DMS53 (cell line): ENCODE measurements at places on chromosomes 5 and 9.

DNA sequence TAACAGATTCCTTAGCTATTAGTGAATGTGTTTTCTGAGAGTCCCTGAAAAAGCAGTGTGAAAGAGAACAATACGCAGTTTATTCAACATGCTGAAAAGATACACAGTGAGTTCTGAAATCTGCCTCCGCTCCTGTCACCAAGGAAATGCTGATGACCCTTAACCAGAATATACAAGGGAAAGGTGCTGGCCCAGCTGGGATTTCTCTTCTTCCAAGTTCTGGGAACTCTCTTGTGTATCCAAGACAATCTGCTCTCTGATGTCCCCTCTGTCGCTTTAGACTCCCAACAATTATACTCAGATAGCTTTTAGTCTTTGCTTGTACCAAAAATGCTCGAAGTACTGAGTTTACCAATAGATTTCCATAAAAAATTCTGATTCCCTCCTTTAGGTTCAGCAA, 214.9 kb downstream of the TMEM167A start:
- DNase-seq = no peak

- DNase-seq = peak; percentile 21
Observed at GRCh38 chr5:148333262-148333849, 2.0 kb upstream of the SPINK9 start.

- DNase-seq = no peak
Observed at GRCh38 chr9:78714576-78714975, 417.7 kb downstream of the PSAT1 start.

DNA sequence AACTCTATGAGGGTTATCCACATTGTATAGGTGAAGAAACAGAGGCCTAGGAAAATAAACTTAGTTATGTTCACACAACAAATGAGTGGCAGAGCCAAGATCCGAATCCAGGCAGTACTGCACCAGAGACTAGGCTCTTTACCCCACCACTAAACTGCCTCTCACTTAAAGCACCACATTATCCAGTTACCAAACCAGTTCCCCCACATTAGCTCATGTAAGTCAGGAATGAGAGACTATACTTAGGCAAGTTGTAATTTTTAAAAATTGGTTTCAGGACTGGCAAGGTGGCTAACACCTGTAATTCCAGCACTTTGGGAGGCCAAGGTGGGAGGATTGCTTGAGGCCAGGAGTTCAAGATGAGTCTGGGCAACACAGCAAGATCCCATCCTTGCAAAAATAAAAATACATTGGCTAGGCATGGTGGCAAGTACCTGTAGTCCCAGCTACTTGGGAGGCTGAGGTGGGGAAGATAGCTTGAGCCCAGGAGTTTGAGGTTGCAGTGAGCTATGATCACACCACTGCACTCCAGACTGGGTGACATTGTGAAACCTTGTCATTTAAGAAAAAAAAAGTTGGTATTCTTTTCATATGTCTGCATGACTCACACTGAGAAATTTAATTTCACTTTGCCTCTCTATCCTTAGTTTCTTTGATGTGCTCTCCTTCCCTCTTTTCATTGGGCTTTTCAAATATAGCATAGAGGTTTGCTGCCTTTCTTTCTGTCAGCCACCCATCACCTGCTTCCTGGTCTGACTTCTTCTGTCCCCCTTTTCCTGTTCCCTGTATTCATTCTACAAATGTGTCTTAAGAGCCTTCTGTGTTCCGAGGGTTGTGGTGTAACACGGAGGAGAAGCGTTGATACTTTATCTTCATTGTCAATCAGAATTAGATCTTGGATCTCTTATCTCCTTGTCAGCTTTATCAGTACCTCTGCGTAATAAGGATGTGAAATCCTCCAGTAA, 64.7 kb downstream of the ERMP1 start:
- DNase-seq = peak; percentile 4

DNA sequence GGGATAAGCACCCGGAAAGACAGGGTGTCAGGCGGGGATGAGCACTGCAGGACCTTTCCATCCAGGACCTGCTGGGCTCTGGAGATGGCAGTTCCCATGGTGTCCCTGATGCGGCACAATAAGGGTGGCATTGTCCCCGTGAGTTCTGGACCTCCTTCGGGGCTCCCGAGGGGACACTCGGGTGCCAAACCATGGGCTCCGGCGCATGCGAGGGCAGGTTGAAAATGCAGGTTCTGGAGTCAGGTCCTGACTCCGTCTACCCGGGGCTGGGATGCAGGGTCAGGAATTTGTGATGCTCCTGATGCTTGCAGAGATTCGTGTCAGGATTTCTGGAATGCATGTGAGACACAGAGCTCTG, 682 bp downstream of the FCN2 start:
- DNase-seq = no peak

DNA sequence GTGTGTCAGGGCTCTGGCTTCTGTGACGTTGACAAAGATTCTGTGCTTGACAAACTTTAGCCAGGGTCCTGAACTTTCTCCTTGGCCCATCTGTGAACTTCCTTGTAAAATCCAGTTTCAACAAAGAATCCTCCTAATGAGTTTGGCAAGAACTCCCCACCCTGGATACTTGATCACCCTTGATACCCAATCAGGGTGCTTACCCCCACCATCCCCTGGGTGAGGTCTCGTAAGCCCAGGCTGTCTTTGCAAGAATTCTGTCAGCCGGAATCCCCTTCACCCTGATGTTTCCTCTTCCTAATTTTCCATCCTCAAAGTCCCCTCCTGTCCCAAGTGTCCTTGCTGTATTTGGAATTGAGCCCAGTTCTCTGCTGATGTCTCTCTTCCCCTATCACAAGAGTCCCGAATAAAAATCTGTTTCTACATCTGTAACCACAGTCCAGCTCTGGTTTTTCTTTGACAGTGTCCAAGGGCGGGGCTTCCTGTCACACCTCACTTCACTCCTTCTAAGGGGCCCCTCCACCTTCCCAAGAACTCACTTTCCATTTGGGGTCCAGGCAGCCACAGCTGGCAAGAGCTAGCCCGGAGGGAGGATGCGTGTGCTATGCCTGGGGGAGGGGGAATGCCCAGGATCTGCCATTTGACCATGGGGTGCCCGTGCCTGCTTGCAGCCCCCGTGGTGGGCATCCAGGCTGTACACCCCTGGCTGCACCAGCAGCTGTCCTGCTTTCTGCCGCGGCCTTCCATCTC, 2.7 kb upstream of the CARD19 start:
- no peak for DNase-seq

- no peak for DNase-seq
Observed at GRCh38 chr9:68751556-68751955, 46.5 kb downstream of the PIP5K1B start.

DNA sequence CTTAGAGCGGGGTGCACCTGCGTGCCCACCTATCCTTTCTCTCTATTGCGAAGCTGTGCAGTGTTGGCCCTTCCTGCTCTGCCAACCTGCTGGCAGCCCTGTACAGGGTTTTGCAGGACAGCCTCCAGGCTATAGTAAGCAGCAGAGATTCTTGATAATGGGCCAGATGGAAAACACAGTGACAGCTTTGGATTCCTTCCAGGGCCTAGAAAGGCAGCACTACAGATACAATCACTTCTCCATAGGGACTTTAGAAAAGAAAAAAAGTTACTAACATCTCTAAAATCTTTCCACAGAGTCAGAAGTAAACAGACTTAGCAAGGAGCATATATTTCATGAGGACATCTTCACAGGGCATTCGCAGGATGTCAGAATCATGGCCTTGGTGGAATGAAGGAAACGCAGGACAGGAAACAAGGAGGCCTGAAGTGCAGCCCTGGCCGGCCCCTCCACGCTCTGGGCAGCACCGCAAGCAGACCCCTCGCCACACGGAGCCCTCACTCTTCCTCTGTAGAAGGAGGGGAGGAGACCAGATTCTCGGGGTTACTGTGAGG, 172.1 kb upstream of the GAS1 start:
- DNase-seq = no peak

- peak; percentile 34 for DNase-seq
Observed at GRCh38 chr5:94784536-94785505, 166.4 kb downstream of the SLF1 start.

GRCh38 chr9:128369024-128369706, 2.0 kb upstream of the URM1 start:
- no peak for DNase-seq

GRCh38 chr5:136703706-136704105, 338.4 kb upstream of the TRPC7 start:
- DNase-seq = no peak

DNA sequence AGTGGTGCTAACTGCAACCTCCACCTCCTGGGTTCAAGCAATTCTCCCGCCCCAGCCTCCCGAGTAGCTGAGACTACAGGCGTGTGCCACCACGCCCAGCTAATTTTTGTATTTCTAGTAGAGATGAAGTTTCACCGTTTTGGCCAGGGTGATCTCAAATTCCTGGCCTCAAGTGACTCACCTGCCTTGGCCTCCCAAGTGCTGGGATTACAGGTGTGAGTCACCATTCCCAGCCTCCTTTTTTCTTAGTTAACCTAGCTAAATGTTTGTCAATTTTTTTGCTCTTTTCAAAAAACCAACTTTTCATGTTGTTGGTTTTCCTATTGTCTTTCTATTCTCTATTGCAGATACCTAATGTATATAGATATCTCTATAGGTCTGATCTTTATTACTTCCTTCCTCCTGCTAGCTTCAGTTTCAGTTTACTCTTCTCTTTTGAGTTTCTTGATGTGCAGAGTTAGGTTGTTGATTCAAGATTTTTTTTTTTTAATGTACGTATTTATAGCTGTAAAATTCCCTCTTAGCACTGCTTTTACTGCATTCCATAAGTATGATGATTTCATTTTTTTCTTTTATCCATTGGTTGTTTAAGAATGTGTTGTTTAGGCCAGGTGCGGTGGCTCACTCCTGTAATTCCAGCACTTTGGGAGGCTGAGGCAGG, 32.9 kb downstream of the FGD3 start:
- DNase-seq = peak; percentile 23

DNA sequence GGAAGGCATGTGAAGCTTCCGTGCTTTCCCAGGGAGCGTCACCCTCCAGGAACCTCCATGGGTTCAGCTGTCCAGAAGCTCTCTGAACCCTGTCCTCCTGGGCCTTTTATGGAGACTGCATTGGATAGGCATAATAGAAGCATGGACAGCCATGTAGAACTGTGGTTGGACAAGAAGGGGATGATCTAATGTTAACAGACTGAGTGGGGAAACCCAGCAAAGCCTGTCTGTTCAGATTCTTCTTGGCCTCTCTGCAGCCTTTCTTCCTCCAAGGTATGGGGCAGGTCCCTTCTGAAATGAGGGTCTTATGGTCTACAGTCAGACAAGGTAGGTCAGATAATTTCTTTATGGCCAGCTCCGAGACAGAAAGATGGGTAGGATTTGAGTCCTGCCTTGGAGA, 59.1 kb upstream of the CTNNA1 start:
- no peak for DNase-seq

DNA sequence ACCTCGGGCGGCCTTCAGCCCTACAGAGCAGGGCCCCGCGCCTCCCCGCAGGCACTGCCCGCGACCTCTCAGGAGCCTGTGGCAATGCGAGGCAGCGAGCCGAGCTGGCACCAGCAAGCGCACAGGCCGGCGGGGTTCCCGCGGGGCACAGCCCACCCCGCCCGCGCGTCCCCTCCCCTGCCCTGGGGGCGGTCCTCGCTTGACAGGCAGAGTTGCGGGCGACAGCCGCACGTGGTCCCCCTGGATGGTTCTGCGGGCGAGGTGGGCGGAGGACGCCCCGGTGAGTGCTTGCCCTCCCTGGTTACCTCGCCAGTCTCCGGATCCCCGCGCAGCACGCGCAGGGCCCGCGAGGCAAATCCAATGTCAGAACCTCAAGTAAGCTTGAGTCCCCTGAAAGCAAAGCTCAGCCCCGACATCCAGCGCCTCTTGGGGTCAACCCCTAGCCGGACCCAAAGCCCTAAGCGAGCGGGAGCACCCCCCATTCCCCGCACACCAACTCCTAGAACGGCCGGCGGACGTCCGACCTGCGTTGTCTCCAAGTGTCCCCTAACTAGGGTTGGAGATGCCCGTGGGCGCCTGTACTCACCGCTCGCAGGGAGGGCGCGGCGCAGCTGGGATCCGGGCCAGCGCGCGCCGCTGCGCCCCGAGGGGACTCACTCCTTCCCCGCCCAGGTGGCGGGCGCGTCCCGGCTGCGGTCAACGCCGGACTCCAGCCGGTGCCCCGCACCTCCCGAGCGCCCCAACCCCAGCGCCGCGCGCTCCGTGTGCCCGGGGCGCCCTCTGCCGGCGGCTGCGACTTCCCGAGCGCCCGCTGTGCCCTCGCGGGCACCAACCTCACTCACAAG, at the start of gene DRD1:
Gene DRD1, minus strand, starts transcription at position 123 of the 845 bp plus-strand sequence. CDS start 1,083 bp downstream, outside the sequence.
- peak; percentile 84 for DNase-seq

DNA sequence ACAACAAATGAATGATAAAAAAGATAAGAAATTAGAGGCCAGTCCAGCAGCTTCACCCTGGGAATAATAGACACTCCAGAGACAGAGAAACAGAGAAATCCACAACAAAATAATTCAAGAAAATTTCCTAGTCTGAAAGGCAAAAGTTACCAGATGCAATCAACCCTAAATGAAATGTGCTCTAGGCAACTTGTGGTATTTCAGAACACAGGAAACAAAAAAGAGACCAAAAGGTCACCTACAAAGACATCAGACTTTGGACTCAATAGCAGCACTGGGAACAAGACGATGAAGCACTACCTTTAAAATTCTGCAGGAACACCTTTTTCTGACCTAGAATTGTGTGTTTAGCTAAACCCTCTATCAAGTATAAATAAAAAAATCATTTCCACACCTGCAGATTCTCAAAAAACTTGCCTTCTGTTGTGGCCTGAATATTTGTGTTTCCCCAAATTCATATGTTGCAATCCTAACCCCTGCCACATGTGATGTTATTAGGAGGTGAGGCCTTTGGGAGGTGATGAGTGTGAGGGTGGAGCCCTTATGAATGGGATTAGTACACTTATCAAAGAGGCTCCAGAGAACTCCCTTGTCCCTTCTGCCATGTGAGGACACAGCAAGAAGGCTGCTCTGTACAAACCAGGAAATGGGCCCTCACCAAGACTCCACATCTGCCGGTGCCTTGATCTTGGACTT, 5.9 kb upstream of the MAPK9 start:
- DNase-seq = no peak

GRCh38 chr5:5430136-5430535, 7.7 kb downstream of the ICE1 start:
- no peak for DNase-seq

- peak; percentile 39 for DNase-seq
Observed at GRCh38 chr5:121630402-121630801, 221.3 kb upstream of the FTMT start.

- no peak for DNase-seq
Observed at GRCh38 chr5:128773378-128773777, 191.9 kb upstream of the SLC27A6 start.

DNA sequence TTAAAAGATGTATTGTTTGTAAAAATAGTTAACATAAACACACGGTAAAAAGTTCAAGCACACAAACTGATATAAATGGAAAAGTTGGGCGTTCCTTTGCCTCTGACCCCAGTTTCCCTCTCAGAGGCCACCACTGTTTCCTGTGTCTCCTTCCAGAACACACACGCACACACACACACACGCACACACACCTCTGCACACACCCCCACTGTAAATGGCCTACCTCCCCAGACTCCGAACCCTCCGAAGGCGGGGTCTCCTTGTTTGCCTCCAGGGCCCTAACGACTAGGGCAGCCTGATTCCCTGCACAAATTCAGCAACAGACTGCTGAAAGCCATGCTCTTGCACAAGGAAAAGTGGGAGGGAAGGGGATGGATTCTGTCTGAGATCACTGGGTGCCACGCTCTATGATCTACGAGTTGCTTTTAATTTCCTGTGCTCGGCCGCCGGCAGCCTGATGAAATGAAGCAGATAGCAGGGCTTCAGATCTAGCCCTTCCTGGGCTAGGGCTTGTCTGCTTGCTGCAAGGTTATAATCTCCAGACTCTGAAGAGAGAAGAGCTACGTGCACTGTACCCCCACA, 184.0 kb upstream of the IL12B start:
- DNase-seq = no peak
